ENCODE measurements at places on chromosomes 3 and 15.

GRCh38 chr3:74617776-74618175, 3.3 kb upstream of the CNTN3 start:
- DNase-seq = peak; percentile 41

DNA sequence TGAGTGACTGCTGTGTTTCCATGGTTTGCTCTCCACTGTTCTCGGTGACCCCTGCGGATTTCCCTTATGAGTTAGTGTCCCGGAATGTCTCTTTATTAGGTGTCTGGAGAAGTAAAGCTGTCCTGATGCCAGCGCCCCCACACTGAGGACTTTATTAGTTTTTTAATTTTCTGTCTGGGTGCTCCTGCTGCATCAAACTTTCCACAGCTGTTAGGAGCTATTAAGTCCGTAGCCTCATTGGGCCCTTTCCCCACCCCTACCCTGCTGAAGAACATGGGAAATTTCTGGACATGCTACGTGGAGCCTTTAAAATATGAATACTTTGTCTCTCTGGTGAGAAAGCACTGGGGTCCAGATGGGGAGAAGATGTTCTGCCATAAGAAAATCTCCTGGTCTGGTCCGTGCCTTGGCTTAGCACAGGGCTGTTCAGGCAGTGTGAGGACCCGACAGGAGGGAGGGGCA, 161.7 kb upstream of the HES1 start:
- peak; percentile 93 for DNase-seq

- peak; percentile 77 for DNase-seq
These were observed 374.0 kb downstream of the SV2B start for GRCh38 chr15:91473894-91474545.

DNA sequence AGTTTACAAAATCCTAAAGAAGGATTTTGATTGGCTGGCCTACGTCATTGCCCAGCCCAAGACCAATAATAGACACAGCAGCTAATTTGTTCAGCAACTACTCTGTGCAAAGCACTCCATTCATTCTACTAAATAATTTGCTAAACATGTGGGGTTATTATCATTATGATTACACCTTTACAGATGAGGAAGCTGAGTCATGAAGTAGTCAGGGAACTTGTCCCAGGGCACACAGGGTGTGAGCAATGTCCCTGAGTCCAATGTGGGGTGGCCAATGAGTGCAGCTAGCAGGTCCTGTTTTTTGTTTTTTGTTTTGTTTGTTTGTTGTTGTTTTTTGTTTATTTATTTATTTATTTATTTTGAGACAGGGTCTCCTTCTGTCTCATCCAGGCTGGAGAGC, 183.6 kb downstream of the ABHD5 start:
- no peak for DNase-seq

- DNase-seq = no peak
These were observed 27.3 kb upstream of the TGFBR2 start for GRCh38 chr3:30578986-30579579.

GRCh38 chr15:53203454-53203853, 413.3 kb upstream of the ONECUT1 start:
- no peak for DNase-seq

DNA sequence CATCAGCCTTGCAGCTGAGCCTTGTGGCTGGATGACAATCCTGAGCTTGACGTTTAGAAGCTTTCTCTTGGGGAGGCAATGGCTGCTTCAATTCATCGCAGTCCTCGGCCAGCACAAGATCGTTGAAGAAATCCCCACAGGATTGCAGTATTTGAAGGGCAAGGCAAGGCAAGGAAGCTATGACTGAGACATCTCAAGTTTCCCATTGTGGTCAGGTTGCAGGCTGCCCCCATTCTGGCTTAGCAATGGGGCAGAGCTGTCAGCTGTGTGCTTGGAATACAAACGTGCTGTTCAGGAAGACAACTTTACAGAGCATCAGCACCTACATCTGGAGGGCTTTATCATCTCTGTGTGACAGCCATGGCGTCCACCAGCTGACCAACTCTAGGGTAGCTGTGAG, 275.9 kb upstream of the TBL1XR1 start:
- peak; percentile 72 for DNase-seq

GRCh38 chr15:68536331-68537095, 42.3 kb upstream of the CORO2B start:
- peak; percentile 99 for DNase-seq

Measured in fibroblast of upper back skin (primary cell).